Fibroblast of lung (primary cell): ENCODE measurements at places on chromosomes 1 and 21. TPM values are rescaled to one million over a fixed set of nuclear protein-coding genes. Genes with fewer than 3 reads are reported as not detected.

Gene KIF2C
- 0.51 and 9.2 TPM in 2 replicates for total RNA-seq

Gene LEMD1
- total RNA-seq, result not detected in 2 replicates

Gene C1orf116
- not detected in 2 replicates for total RNA-seq

Gene LIN28A
- total RNA-seq, result not detected in 2 replicates

Gene MROH9
- 0.26 TPM in 1 of 2 replicates, not detected in the other for total RNA-seq

Gene ZNF695
- total RNA-seq, result 1.0 and 2.6 TPM in 2 replicates

Gene CATSPERE
- total RNA-seq, result 0.77 and 0.99 TPM in 2 replicates

Gene RPTN
- not detected in 2 replicates for total RNA-seq

Gene BRDT
- total RNA-seq, result not detected in 2 replicates

Gene S100A8
- not detected in 2 replicates for total RNA-seq

Gene CELA2A
- total RNA-seq, result not detected in 2 replicates

Gene FCRL3
- not detected in 2 replicates for total RNA-seq

Gene LCE2B
- not detected in 2 replicates for total RNA-seq

Gene FAM78B
- total RNA-seq, result 0.33 and 0.51 TPM in 2 replicates

Gene CYP4X1
- not detected in 2 replicates for total RNA-seq

Gene NUP210L
- total RNA-seq, result under 0.01 and 0.17 TPM in 2 replicates

Gene PLEKHA6
- 1.5 and 3.8 TPM in 2 replicates for total RNA-seq

Gene SYCP1
- total RNA-seq, result not detected in 2 replicates

Gene NR5A2
- not detected in 2 replicates for total RNA-seq

Gene EDARADD
- total RNA-seq, result not detected in 2 replicates

Gene FTCD
- total RNA-seq, result 0.26 and 1.3 TPM in 2 replicates

Gene CYYR1
- 0.17 and 0.26 TPM in 2 replicates for total RNA-seq

Gene SESN2
- 40.1 and 55.2 TPM in 2 replicates for total RNA-seq

Gene KRTAP19-1
- not detected in 2 replicates for total RNA-seq

Gene ESPN
- not detected in 2 replicates for total RNA-seq

Gene CD48
- under 0.01 TPM in 1 of 2 replicates, not detected in the other for total RNA-seq

Gene PRAMEF17
- total RNA-seq, result not detected in 2 replicates

Gene LRRIQ3
- 1.0 and 1.3 TPM in 2 replicates for total RNA-seq

Gene CD5L
- not detected in 2 replicates for total RNA-seq

Gene IGSF3
- total RNA-seq, result under 0.01 TPM in 2 replicates

Gene ERICH3
- under 0.01 and 0.17 TPM in 2 replicates for total RNA-seq

Gene KLF17
- total RNA-seq, result under 0.01 and 0.50 TPM in 2 replicates

Gene LCE2C
- not detected in 2 replicates for total RNA-seq

Gene PCSK9
- 1.0 and 2.0 TPM in 2 replicates for total RNA-seq

Gene PLEKHG5
- 1.3 and 3.3 TPM in 2 replicates for total RNA-seq

Gene RGS1
- total RNA-seq, result under 0.01 and 0.50 TPM in 2 replicates

Gene FAM163A
- total RNA-seq, result not detected in 2 replicates

Gene IL20
- total RNA-seq, result not detected in 2 replicates

Gene GRHL3
- not detected in 2 replicates for total RNA-seq

Gene HSD11B1
- 20.3 and 31.5 TPM in 2 replicates for total RNA-seq

Gene CDK11B
- total RNA-seq, result 6.7 and 9.7 TPM in 2 replicates

Gene GPA33
- not detected in 2 replicates for total RNA-seq

Gene TMEM50A
- 117 and 141 TPM in 2 replicates for total RNA-seq

Gene HSD3B2
- total RNA-seq, result not detected in 2 replicates

Gene TRIM58
- total RNA-seq, result under 0.01 and 0.50 TPM in 2 replicates

Gene MIXL1
- not detected in 2 replicates for total RNA-seq

Gene FDPS
- total RNA-seq, result 279 and 840 TPM in 2 replicates

Gene F13B
- not detected in 2 replicates for total RNA-seq

Gene C1orf87
- total RNA-seq, result under 0.01 and 0.50 TPM in 2 replicates

Gene NUAK2
- total RNA-seq, result 1.0 and 1.7 TPM in 2 replicates

Gene TMEM82
- not detected in 2 replicates for total RNA-seq
